ENCODE measurements at places on chromosomes 6 and 20.

DNA sequence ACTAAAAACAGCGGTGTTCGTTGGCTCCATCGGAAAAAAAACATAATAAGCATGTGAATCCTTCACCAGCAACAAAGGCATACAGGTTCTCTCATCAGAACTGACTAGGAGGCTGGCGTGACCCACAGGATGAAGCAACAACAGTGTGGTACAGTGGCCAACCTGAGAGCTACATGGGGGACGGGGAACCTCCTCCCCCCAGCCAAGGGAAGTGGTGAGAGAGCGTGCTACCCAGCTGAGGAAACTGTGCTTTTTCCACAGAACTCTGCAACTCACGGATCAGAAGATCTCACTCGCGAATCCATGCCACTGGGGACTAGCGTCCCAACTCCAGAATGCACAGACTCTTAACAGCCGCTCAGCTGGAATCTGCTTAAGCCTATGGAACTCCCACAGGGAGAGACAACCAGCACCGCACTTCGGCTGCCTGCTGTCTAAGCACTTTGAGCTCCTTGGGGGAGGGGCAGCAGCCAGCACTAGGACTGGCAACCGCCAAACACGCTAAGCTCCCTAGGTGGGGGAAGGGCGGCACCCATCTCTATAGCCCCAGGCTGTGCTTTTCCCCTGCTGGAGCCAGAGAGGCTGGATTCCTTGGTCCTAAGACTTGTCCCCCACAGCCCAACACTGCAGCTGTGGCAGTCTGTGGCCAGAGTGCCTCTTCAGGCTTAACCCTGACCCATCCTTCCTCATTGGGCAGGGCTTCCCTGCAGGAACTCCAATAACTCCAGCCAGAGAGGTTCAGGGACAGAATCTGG is 538.3 kb upstream of the BTBD3 start:
- DNase-seq: no peak

DNA sequence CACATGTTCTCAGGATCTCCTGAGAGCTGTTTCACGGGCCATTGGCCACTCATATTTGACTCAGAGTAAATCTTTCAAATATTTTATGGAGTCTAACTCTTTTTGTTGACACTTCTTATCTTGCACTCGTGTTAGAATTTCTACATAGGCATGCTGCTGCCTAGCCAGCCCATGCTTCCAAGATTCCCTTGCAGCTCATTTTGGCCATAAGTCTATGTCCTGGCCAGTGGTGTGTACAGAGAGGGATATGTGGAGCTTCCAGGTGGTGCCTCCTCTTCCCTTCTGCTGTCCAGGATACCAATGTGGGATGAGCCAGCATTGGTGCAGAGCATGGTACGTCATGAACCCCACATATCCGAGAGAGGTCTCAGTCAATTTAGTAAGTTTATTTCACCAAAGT is 522.6 kb downstream of the QKI start:
- no peak for DNase-seq

- no peak for DNase-seq
Observed at GRCh38 chr6:54856129-54856528, 9.6 kb downstream of the FAM83B start.

DNA sequence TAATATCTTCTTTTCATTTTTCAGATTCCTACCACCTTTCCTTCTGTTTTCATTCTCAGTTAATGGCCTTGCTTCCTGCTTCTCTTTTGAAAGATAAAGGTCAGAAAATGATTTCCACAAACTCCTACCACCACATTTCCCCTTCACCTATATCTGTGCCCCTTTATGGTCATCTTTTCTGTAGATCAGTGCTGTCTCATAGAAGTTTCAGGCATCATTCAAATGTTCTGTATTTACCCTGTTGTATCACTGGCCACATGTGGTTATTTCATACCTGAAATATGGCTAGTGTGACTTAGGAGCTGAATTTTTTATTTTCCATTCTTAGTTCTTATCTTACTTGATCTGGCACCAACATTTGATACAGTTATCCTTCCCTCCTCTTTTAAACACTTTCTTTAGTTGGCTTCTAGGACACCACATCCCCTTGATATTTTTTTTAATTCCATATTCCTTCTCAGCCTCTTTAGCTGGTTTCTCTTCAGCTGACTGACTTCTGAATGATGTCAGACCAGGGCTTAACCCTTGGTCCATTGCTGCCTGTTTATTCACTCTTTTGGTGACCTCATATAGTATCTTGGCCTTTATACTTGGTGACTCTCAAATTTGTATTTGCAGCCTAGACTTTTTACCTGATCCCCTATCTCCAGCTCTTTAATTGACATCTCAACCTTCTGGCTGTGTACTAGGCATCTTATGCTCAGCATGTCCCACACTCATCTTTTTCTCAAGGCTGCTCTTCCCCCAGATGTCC is 81.0 kb downstream of the ATRN start:
- DNase-seq: no peak

DNA sequence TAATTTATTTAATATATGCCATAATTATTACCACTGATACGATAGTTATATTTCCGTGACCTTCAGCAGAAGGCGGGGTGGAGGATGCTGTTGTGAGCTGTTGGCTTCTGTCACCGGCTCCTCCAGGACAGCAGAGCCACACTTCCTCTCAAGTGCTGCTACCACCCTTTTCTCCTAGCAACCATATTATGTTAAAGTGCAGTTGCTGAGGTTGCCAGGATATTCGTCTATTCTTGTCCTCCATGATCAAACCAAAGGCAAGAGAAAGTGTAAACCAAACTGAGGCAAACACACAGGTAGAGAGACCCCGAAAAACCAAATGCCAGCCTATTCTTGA is 27.8 kb downstream of the RGS17 start:
- no peak for DNase-seq

- no peak for DNase-seq
Observed at GRCh38 chr20:9597547-9597946, 83.2 kb downstream of the LAMP5 start.

DNA sequence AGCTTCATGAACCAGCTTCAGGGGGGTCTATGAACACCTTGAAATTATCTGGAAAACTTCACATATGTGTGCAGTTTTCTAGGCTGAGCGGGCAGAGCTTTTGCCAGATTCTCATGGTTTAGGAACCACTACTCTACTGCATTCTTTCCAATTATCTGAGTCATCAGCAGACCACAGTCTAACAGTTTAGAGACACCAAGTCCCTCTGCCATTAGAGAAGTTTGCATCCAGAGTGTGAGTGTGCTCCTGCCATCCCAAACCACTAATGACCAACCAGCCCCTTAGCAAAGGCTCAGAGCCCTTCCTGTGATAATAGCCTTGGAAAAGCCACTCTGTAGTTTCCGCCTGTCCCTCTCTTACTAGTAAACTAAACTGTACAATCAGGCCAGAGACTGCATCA is 96.8 kb downstream of the PHACTR1 start:
- DNase-seq: no peak

Measured in activated CD8-positive, alpha-beta memory T cell treated with anti-CD3 and anti-CD28 coated beads for 48 hours (primary cell).